ENCODE measurements at places on chromosomes 16 and 17. TPM values are rescaled to one million over a fixed set of nuclear protein-coding genes. Genes with fewer than 3 reads are reported as not detected.

Gene MEAK7
- total RNA-seq: 77.9 TPM

Gene MT1G
- 1.7 TPM for total RNA-seq

Gene MC1R
- 2.8 TPM for total RNA-seq

Gene MEIOC
- total RNA-seq: 0.24 TPM

- DNase-seq: no peak
Observed at GRCh38 chr17:77489239-77489892, 348.6 kb downstream of the SEC14L1 start.

- DNase-seq: no peak
Observed at GRCh38 chr17:83106913-83107655, 27.7 kb downstream of the METRNL start.

- no peak for DNase-seq
Observed at GRCh38 chr17:57782647-57783337, 37.7 kb upstream of the CCDC182 start.

DNA sequence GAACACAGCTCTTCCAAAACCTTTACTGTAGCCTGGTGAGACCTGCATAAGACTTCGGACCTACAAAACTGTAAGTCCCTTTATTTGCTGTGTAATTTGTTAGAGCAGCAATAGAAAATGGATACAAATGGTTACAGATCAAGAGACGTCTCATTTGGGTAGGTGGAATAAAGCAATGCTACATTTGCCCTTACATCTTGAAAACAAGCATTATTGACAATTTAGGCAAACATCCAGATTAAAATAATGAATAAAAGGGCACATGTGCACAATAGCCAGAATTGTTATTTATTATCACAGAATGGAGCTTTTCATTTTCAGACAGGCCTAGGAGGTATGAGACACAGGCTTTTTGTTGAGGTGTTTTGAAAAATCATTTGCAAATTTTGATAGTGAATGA lies 222.2 kb upstream of the CPHXL start:
- DNase-seq: no peak

- DNase-seq: no peak
Observed at GRCh38 chr17:9855036-9855435, 29.3 kb downstream of the GLP2R start.

DNA sequence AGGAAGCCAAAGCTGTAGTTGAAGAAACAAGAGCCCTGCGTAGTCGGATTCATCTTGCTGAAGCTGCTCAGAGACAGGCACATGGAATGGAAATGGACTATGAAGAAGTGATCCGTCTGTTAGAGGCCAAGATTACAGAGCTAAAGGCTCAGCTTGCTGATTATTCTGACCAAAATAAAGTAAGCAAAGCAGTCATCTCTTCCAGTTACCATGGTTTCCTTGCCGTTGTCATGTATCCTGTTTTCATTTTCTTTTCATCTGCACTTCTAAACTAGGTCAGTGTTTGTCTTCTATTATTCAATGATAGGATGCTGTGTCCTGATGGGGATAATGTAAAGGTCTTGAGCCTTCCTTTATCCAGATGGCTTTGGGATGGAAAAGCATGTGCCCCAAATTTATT lies 104.3 kb downstream of the STXBP4 start:
- DNase-seq: no peak

DNA sequence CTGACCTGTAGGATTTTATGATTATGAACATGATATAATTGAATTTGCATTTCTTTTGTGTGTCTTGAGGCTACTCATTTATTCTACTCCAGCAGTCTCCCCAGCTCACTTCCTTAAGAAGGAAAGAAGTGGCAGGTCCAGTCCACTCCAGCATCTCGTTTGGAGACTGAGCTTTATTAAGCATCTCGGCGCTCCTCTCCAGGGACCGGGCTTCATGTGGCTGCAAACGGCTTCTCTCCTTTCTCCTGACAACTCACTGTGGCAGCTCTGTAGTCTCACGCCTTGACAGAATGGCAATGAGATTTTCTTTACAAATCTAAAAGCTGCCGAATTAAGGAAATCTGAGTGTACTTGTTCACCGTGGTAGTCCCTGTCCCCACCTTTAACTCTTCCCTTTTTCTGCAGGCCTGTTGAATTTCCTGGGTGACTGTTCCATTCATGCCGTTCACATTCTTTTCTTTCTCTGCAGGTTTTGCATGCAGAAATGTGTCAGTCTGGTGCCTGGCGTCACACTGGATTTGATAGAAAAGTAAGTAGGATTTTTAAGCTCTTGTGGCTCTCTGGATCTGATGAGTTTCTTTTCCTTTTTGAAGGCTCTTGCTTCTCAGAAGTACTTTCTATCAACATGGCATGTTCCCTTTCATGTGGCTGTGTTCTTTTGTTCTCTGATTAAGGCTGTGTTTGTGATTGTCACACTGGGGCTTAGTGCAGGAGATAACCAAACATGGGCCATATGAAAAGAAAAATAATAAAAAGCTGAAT lies 200.5 kb upstream of the CHMP6 start:
- DNase-seq: no peak

DNA sequence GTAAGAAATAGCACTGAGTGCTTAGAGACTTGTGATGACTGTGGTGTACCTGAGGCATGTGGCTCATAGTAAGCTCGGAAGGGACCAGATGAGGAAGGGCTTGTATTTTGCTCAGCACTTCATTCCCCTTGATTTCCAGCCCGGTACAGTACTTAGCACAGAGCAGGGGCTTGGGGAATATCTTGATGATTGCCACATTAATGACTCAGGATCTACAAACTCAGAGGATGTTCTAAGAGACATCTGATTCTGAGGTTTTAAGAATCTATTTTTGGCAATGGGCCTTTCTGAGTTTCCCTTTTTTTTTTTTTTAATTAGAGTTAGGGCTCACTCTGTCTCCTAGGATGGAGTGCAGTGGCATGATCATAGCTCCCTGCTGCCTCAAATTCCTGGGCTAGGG lies 9.1 kb downstream of the ASPHD1 start:
- no peak for DNase-seq
